ENCODE measurements at places on chromosomes 2 and 18.

DNA sequence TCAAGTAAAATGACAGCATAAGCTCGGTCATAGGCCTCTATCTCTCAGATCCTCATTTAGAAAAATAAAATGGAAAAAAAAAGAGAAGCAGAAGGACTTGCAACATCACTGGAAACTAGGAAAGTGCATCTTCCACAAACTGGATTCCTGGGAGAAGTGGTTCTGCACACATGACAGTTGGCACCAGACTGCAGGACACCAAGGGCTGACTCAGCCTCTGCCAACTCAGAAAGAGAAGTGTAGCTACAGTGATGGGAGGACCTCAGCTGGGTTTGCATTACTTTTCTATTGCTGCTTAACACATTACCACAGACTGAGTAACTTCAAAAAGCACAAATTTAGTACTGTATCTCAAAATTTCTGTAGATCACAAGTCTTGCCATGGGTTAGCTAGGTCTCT, 409.5 kb upstream of the GCFC2 start:
- no peak for DNase-seq

DNA sequence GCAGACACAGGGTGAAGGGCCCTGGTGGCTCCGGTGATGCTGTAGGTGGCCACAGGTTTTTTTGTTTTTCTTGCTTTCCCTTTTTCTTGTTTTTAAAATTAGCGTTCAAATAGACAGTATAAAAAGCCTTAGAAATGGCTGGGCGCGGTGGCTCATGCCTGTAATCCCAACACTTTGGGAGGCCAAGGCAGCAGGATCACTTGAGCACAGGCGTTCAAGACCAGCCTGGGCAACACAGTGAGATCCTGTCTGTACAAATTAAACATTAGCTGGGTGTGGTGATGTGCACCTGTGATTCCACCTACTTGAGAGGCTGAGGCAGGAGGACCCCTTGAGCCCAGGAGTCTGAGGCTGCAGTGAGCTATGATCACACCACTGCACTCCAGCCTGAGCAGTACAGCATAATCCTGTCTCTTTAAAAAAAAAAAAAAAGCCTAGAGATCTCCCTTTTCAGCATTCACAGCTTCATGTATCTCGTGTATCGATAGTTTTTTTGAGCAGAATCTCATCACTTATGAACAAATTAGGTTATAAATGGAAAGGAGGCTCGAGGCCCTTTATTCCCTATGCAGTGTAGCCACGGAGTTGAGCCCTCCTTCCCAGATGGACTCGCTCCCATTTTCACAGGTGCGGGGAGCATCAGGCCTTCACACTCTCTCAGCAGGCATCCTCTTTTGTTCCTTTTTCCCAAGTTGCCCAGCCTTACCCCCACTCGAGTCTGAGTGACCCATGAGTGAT, 50.8 kb downstream of the EMILIN2 start:
- DNase-seq: no peak

DNA sequence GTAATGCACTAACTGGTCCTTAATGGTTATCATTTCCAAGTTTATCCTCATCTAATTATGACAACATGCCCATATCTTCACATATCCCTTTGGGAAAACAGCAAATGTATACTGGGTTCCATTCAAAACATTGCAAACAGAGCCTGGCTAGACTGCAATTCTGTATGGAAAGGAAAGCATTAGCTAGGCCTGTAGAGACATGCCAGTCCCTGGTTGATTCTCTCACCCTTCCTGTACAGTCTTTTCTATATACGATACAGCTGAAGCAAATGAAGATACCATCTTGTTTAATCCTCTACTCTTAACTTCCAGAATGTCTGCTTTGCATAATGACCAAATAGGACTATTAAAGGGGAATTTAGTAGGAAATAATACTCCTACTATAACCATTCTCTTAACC, 294.4 kb upstream of the MC4R start:
- DNase-seq: no peak

DNA sequence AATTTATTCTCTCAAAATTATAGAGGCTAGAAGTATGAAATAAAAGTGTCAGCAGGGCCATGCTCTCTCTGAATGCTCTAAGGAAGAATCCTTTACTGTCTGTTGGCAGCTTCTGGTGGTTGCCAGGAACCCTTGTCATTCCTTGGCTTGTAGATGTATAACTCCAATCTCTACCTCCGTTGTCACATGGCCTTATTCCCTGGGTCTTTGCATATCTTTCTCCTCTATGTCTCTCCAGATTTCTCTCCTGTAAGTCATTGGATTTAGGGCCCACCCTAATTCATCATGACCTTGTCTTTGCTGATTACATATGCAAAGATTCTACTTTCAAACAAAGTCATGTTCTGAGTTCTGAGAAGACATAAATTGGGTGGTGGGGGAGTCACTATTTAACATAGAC, 127.0 kb upstream of the CHST9 start:
- no peak for DNase-seq

- no peak for DNase-seq
Observed at GRCh38 chr2:6754419-6754818, 111.3 kb downstream of the CMPK2 start.

GRCh38 chr2:203659331-203660049, 46.9 kb upstream of the CD28 start:
- DNase-seq: no peak

DNA sequence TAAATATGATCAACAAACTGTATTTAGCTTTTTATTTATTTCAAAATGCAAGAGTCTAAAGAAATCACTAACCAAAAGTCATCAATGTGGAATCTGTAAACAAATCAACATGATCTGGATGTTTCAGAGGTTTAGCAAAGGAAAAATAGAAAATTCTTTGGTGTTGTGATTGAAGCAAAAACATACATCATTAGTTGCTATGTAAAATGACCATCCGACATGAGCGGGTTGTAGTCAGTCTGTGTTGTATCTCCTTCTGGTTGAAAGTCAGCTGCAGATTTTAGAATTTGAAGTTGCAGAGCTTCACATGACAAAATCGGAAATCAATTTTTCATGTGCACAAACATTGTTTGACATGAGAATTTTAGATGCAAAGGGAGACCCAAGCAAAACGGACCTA, 63.2 kb downstream of the IRS1 start:
- DNase-seq: no peak

- no peak for DNase-seq
Observed at GRCh38 chr2:207219676-207220501, 54.1 kb upstream of the KLF7 start.

DNA sequence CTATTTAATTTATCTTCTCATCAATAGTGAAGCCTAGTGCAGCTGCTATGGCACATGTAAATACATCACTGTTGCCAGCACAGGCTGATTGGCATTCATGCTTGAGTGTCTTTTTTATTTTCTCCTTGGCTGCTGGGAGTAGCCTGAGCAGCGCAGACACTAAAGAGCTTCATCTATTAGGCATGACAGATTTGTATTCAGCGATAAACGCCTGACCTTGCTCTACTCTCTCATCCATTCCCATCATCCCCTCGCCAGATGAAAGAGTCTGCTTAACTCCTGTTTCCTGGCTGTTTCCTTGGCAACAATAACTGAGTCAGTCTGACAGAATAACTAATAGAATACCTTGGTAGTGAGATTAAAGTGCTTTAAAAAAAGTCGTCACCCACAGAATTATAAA, 753.6 kb downstream of the DCC start:
- DNase-seq: no peak

GRCh38 chr2:237171881-237172280, 86.2 kb downstream of the COPS8 start:
- no peak for DNase-seq

All from esophagus squamous epithelium (tissue), 5 donors.